Amniotic epithelial cell (primary cell): ENCODE measurements at places on chromosomes 16 and 17.

GRCh38 chr17:80270104-80270503 lies 9.5 kb downstream of the RNF213 start:
- DNase-seq = no peak

DNA sequence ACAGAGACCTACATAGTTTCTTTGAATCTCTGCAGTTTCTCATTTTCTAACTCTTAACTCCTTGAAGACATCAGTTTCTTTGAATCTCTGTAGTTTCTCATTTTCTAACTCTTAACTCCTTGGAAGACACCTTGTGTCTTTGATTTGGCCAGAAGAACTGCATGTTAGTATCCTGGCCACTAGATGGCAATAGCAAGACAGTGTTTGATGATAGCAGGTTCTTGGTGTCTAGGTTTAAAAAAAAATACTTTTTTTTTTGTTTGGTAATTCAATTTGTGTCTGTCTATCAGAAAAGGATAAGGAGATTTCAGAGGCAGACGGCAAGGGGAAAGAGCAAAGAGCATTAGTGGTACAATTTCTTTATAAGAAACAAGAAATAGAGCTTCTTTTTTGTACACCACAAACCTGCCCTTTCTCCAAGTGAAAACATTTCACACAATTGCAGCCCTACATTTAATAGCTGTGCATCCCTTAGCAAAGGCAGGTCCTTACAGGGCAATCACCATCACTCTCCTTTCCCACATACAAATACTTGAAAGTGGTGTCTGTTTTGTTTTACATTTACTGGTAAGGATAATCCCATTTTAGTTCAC lies 1324.9 kb upstream of the CDH8 start:
- DNase-seq = peak; percentile 58

DNA sequence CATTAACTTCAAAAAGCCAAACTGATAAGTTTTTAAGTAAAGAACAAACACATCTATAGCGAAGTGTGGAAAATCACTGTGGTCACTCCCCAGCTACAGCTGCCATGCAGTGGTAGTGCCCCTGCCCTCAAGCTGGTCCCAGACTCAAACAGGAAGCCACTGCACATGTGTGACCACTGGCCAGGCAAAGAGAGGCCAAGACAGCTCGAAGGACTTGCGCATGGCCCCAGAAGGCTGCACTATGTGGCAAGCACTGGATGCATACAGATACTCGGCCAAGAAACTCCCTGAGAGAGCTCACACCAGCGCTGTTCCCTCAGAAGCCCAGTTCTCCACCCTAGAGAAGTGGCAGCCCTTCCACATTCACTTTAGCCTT lies 82.4 kb downstream of the ANKRD11 start:
- no peak for DNase-seq

DNA sequence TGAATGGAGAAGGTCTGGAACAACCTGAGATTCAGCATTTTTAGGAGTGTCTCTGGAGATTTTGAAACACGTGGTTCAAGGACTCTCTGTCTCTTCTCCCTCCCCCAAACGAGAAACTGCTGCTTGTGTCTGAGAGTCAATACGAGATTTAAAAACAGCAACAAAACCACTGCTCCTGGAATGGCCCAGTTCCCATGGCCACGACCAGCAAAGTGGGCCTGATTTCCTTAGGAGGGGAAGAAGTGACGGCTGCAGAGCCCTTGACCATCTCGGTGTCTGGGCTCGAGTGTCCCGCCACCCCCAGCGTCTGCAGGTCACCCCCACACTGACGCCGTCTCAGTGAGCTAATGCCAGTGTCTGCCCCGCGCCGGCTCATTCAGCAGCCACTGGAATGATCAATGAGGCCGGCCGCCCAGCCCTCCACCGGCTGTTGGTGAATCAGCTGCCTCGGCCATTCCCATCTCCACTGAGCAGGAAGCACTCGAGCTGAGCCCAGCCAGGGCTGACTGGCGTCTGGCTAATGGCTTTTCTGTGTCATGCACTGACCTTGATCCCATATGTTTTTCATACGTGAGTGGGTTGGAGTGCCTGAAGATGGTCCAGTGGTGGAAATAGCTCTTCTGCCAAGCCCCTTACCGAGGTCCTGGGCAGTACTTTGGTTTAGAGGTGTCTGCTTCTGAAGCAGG lies 151.8 kb downstream of the PITPNC1 start:
- DNase-seq = peak; percentile 81

DNA sequence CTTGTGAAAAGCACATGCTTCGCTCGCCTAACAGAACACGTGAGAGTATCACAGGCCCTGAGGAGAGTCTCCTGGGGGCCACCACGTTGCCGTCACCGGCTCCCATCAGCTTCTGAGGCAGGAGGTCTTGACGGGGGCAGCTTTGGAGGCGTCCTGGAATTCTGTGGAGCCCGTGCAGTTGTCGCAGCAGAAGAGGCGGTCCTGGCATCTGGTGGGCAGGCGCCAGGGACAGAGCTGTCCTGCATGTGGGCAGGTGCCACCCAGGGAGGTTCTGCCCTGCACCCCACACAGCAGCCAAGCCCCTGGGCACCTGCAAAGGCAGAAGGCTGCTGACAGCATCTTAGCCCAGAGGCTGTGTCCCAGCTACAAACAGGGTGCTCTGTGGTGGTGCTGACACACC lies 99.0 kb upstream of the CREBBP start:
- DNase-seq = no peak
